ENCODE measurements at places on chromosomes 7 and 10.

DNA sequence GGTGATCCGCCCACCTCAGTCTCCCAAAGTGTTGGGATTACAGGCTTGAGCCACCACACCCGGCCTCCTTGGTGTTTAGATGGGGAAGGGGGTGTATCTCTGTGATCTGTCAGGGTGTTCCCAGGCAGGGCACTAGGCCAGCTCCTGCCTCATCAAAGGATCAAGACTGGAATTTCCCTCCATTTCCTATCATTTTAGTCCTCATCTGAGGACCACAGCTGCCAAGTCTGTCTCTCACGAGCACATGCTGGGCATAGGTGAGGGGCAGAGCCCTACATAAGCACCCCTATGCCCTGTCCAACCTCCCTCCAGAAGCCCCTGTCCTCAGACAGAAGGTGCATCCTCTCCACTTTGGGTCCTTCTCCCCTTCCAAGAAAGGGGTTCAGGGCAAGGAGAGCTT lies 19.5 kb downstream of the TRIM56 start:
- DNase-seq = peak; percentile 68

DNA sequence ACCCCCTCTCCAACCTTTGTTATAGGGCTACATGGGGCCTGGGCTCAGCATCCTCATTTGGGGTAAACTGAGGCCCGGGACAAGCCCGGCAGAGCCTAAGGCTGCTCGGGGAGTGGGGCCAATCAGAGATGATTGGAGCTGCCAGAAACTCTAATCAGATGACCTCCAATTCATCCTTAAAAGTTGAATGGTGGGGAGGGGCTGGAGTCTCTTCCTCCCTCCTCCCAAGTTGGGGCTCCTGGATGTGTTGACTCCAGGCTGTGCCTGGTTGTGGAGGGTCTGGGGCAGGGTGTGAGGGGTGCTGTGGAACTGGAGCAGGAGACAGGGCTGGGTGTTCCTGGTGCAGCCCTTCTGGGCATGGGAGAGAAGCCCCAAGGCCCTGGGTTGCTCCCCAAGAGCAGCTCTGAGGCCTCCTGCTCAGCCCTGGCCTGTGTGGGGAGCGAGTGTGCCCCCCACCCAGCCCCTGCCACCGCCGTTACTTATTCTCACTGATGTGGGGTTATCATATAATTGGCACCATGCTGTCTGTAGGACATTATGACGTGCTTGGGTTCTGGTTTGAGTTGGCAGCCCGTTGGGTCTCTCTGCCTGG lies 2.2 kb downstream of the BHLHA15 start:
- no peak for DNase-seq

DNA sequence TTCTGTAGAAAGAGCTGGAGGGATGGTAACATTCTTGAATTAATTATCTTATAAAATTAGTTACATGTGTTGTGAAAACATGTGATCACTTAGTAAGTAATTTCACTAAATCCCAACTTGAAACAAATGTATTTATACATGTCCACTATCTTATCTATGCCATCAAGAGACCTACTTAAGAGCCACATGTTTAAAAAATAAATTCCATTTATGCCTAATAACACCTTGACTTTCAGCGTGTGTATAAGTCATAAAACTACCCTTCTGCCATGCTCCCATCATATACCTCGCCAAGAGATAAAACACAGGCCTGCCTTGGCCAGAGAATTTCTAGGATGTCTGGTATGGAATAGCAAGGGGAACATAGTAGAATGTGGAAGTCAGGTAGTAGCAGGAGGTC lies 37.3 kb downstream of the LIPJ start:
- DNase-seq = no peak

GRCh38 chr7:104805449-104806317 lies 208.3 kb upstream of the KMT2E start:
- no peak for DNase-seq

GRCh38 chr10:30709229-30709628 lies 79.7 kb upstream of the LYZL2 start:
- DNase-seq = no peak

DNA sequence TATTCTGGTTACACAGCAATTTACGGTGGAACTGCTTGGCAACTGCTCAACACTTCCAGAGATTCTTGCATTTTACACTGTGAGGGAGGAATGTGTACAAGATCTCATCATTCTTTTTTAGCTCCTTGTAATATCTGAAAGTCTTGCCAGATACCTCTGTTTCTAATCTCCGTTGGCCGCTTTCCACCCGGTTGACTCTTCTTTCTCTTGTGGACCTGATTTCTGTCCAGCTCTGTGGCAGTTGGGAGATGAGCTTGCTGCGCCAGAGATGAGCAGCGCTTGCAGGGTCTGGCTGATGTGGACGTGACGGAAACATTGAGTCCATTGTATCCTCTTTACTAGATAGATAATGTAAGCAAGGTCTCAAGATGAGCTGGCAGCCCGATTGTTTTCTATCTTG lies 27.6 kb downstream of the SPAG6 start:
- DNase-seq = no peak

DNA sequence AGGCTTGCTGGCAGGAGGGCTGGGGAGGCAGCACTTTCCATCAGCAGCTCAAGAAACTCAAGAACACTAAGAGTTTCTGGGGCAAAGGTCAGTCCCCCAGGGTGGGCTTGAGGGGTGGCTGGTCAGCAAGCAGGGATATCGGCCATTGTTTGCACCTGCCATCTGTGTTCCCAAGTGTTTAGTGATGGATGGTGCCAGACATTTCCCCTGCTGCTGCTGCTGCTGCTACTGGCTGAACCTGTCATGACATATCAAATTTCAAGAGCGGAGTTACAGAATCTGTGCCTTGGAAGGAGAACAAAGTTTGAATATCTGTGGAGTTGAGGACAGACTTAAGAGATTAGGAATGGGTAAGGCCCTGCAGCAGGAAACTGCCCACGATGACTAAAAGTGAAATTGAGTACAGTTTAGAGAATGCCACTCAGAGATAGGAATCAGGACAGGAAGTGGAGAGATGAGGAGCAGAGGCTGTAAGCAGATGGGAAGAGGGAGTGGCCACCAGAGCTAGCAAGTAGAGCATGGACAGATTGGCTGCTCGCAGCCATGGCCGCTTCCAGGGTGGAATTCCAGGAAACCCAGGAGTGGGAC lies 39.2 kb upstream of the PPP1R3C start:
- DNase-seq = peak; percentile 93

DNA sequence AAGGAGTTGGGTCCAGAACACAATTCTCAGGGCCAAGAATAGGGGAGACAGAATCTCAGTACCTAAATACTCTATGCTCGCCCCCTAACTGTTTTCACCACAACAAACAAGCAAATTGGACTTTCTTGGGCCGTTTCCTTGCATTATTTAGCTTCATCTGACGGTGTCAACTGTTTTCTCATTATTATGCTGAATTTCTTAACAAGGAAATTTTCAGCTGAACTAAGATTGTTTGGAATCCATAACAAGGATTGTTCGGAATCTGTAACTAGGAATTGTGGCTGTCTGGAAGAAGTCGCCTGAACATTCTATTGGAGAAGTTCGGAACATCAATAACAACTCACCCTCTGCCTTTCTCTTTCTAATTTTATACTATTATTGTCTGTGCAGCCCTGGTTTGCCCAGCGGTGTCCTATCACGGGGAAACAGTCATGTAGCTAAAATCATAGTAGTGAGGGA lies 15.5 kb upstream of the DLX6 start:
- DNase-seq = no peak

DNA sequence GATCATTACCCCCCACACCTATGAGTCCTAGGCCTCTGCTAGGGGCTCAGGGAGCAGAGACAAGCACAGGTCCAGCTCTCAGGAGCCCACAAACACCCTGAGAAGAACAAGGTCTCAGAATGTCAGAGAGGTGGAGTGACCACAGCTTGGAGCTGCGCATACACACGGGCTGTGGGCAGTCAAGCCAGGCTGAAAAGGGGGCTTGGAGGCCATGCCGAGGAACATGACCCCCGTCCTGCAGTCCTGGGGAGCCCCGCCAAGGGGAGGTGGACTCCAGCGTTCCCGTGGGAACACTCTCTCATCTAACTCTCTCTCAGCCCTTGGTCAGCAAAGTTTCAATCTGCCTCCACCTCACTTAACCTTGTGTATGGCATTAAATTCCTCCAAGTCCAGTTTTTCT lies 7.8 kb upstream of the MMP21 start:
- DNase-seq = no peak

- no peak for DNase-seq
Observed at GRCh38 chr7:158320328-158320727, 267.3 kb downstream of the PTPRN2 start.

DNA sequence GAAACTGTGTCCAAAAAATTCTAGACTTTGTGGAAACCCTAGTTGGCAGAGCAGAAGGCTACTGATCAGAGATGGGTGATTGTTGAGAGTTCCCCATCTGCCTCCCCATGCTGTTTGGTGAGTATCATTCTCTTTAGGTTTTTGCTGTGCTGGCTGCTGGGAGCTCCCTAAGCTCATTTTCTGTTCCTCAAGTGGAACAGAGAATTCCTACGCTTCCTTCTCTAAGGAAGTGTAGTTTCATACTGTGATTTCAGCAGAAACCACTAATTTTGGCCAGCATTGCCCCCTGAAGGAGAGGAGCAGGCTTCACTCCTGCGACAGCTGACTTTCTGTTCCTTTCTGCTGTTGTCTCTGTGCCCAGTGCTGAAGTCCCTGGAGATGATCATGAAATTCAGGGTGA lies 355.3 kb upstream of the NPVF start:
- no peak for DNase-seq
